ENCODE measurements at places on chromosomes 4 and X.
A peak's percentile ranks its signal among the peaks of the same experiment; 100 is the strongest.

- no peak for DNase-seq
Observed at GRCh38 chr4:82543131-82543530, 18.7 kb downstream of the TMEM150C start.

DNA sequence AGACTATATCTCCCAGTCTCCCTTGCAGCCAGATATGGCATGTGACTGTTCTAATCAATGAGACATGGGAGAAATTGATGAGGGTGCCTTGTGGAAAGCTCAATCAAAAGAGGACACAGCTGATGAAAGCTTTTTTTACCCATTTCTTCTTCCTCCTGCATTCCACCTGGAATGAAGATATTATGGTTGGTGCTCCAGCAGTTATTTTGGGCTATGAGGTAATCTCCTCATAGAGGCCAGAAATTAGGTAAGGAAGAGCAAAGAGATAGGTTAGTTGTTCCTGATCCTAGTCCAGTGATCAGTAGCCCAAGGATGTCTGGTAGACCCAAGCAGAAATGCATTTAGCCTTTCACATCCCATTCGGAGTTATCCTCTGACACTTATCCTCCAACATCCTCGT is 16.8 kb upstream of the KIAA0232 start:
- no peak for DNase-seq

DNA sequence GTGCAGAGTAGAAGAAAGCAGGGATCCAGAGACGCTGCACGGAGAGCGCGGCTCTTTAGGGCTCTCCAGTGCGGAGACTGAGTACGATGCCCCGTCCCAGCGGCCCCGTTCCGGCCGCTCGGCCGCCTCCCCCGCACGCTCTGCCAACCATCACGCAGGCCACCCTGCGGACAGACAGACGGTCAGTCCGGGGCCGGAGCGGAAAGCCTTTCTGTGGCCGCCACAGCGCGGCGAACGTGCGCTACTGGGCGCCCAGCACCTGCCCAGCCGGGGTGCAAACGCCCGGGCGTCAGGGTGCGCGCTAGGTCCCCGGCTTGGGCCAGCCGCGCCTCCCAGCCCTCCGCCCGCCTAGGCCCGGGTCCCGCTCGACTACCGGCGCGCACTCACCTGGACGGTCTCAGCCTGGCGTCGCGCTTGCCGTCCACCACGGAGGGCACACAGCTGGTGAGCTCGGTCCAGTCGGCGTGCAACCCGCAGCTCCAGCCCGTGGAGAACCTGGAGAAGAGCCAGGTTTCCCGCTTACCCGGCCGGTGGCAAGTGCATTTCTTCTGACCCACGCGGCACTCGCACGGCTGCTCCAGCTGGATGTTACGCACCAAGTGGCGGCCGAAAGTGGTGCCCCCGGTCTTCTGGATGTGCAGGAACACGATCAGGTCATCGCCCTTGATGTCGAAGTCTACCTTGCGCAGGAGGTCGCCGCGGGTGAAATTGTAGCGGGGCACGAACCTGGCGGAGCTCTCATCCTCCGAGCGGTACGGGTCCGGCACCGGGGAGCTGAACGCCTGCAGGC is 1.8 kb downstream of the HS6ST2 start:
- peak; percentile 77 for DNase-seq

- DNase-seq = no peak
Observed at GRCh38 chrX:3680459-3680858, 33.0 kb downstream of the PRKX start.

GRCh38 chr4:88391703-88392102 is 13.1 kb downstream of the HERC6 start:
- no peak for DNase-seq

DNA sequence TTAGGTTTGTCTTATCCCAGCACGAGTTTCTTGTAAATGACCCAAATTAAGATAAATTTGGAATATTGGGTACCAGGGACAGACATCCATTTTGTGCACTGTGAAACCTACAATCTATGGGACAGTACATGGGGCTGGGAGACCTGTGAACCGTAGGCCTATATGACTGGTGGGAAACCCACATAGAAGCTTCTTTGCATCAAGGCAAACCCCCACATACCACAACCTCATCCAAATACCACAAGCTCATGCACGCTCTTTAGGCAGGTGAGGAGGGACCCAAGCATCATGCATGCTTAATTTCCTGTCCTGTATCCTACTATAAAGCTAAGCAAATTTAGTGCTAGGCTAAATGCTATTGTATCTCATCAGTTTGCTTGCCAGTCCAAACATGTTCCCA is 47.8 kb downstream of the NIPAL1 start:
- DNase-seq = no peak

GRCh38 chrX:9957743-9958142 is 9.4 kb upstream of the CLDN34 start:
- no peak for DNase-seq

DNA sequence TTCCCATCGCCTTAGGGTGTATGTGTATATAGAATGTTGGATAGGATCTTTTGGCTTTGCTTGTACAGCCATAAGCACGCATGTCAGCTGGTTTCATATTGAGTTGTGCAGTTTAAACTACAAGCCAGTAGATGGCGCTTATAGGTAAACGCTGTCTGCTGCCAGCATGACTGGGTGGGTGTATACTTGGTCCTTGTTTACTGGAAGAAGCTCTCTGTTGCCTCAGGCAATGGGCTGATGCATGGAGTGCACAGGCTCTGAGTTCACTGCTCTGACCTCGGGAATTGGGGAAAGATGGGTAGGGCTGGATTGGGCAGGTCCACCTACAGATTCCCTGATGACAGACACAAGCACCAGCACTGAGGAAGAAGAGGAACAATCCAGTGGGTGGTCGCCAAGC is 831.5 kb downstream of the STIM2 start:
- peak; percentile 35 for DNase-seq

GRCh38 chrX:97895751-97896150 is 1012.0 kb downstream of the RPA4 start:
- DNase-seq = no peak

DNA sequence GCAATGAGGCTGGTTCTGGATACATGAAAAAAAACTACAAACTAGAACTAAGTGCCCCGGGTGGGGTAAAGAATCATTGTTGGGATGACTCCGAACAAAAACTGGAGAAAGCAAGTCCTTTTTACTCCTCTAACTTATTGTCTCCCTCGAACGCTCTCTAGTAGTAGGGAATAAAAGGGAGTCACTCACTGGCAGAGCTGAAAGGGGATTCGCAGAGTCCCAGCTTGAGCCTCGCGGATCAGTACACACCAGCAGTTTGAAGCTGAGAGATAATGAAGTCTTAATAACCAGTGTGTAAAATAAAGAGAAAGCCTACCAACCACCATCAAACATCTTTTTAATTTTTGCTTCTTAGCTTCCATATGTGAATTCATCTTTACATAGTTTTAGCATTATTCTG is 521.9 kb upstream of the ARX start:
- DNase-seq = no peak

DNA sequence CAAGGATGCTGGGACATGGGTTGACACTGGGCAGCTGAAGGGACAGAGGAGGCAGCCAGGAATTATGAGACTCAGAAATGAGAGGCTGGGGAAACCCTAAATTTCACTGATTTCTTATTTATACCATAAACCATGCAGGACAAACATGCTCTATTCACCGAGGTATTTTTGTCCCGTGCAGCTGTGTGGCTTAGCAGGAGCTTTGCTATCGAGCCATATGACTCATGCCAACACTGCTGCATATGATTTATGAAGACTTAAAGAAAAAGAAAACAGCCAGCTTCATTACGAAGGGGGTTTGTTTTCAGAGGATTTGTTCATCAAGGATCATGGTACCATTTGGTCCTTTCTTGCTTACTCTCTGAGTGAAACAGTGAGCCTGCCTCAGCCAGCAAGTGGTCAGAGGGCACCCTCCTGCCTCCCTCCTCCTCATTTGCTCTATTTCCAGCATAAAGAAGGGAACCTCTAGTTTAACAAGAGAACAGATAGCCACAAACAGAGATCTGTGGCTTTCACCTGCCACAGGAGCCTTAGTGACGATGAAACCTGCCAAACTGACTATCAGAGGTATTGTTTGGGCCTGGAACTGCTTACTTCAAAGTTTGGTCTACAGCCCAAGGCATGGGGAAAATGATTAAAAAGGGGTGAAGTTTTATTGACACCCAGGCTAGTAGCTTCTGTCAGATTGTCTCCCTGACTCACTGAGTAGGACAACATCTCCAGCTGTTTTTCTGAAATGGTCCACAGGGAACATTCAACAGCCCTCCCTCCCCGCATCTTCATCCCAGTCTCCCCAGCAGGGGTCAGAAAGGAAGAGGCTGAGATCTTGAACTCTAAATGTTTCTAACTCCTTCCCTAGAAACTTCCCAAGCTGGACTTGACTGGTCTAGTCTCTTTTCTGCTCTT is 80.1 kb upstream of the MAML3 start:
- DNase-seq = no peak

DNA sequence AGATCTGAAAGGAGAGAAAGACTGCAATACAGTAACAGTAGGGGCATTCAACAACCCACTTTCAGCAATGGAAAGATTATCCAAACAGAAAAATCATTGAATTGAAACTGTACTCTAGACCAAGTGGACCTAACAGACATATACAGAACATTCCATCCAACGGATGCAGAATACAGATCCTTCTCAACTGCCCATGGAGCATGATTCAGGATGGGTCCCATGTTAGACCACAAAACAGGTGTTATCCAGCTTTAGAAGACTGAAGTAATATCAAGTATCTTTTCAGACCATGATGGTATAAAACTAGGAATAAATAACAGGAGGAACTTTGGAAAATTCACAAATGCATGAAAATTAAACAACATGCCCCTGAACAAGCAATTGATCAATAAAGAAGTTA is 567.2 kb upstream of the MAGEB2 start:
- DNase-seq = no peak

GRCh38 chrX:153400146-153401132 is 711 bp downstream of the PNMA6E start:
- DNase-seq = peak; percentile 77

DNA sequence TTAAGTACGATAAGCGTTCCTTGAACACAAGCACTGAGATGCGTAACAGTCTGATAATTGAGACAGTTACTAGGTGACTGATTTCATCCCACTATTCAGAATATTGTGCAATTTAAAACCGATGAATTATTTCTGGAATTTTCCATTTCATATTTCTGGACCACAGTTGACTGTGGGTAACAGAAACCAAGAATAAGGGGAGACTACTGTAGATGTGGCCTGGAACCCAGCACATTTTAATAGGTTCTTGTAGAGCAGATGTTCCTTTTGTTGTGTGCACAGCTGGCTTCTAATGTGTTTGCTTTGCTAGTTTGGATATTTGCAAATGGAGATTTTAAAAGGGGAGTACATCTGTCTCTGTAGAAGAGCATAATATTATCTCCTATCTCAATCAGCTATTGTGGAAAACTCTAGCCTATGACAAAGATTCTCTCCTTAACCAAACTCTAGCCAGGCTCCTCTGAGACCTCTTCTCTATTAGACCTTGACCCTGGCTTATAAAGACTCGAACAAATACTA is 16.4 kb downstream of the NAAA start:
- DNase-seq = no peak

- DNase-seq = no peak
Observed at GRCh38 chr4:145487631-145488030, 6.0 kb downstream of the SMAD1 start.

DNA sequence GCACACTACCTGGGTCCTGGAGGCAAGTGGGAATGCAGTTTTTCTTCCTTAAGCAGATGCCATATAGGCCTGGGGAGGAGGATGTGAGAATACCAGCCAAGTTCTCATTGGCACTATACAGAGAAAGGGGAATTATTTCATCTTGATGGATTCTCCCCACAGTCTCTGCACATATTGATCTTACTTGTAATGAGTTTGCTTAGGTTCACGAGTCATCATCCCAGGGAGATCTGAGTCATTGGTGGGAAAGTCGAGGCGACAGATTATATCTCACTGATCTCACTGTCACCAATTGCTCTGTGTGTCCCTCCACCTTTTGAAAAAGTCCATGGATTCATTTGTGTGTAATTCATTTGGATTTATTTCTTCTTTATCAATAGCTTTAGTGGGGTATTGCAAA is 156.8 kb downstream of the AR start:
- DNase-seq = no peak

GRCh38 chrX:65750674-65751469 is 83.4 kb downstream of the MSN start:
- no peak for DNase-seq

- no peak for DNase-seq
Observed at GRCh38 chrX:3940000-3940610, 226.7 kb upstream of the PRKX start.

- DNase-seq = no peak
Observed at GRCh38 chrX:8773117-8773516, 28.1 kb downstream of the FAM9A start.

GRCh38 chr4:30056016-30056766 is 664.0 kb upstream of the PCDH7 start:
- no peak for DNase-seq

DNA sequence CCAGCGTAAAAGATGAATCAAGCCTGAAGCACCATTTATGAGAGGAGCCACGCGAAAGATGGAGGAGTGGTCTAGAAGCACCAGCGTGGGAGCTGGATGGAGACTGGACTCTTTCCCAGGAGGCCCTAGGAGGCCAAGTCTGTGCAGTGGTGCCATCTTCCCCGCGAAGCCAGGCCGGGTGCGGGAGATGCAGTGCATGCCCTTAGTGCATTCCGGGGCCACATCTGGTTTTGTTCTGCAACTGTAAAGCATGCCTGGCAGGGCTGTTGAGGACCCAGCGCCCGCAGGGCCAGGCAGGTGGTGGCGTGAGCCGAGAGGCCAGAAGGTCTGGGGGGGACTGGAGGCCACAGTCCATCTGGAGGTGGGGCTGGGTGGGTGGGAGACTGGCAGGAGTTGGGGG is 78.6 kb upstream of the ADRA2C start:
- peak; percentile 68 for DNase-seq

- no peak for DNase-seq
Observed at GRCh38 chr4:17884063-17884462, 73.3 kb downstream of the NCAPG start.

DNA sequence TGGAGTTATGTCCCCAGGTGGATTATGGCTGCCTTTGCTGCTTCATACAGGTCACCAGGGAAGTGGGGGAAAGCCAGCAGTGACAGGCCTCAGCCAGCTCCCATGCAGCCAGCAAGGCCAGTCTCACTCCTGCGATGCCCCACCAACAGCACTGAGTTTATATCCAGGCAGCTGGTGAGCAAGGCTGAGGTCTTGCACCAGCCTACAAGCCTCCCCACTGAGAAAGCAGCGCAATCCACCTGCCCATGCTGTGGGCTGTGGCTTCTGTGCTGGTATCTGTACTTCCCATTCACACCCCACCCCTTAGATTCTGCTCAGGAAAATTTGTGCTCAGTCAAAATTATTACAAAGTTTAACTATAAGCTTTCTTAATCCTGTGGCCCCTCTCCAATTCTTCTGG is 153.5 kb downstream of the HHIP start:
- no peak for DNase-seq
